ENCODE measurements at places on chromosomes 11 and 22.

DNA sequence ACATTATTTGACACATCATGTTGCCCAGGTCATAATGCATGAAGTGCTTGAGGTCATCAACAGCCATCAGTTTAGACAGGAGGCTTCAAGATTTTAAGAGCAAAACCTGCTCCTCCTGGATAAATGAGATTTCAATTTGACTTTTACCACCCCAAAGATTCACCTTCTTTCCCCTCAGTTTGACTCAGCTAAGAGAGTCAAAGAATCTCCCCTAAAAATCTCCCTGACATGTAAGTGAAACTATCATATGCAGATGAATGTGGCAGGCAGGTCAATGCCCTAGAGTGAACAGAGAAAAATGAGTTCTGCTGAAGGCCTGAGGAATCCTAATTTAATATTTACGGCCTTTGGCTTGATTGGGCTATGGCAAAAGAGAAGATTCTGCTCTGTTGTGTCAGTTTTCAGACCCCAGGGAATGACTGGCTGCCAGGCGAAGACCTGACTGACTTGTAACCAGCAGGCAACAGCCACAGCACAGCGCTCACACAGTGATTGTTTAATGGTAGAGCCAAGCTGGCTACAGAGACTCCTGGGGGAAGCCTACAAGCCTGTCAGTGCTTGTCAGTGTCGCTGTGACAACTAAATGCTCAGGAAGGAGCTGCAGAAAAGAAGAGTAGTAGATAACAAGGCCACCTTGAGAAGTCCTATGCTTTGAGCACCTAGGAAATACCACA, 491.2 kb upstream of the LRRC4C start:
- DNase-seq: no peak

GRCh38 chr22:37740455-37741311, 43.8 kb downstream of the TRIOBP start:
- DNase-seq: no peak

- DNase-seq: no peak
Measured at GRCh38 chr11:73143126-73143838, 1.2 kb upstream of the FCHSD2 start.

DNA sequence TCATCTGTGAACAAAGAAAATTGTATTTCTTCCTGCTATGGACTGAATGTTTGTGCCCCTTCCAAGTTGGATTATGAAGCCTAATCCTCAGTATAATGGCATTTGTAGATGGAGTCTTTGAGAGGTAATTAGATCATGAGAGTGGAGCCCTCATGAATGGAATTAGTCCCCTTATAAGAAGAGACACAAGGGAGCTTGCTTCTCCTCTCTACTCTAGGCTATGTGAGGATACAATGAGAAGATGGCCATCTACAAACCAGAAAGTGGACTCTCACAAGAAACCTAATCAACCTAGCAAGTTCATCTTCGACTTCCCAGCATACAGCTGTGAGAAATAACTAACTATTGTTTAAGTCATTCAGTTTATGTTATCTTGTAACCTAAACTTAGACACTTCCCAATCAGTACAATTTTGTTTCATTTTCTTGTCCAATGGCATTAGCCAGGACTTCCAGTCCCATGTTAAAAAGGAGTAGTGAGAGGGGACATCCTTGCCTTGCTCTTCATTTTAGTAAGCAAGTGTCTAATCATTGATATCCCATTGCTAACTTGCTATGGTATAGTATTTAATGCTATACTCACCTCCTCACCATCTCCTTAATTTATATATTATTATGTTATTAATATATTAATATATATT, 45.7 kb downstream of the PDGFD start:
- no peak for DNase-seq

- DNase-seq: no peak
Measured at GRCh38 chr11:44029977-44030911, 17.5 kb upstream of the ACCSL start.

GRCh38 chr22:47213571-47214230, 451.3 kb downstream of the TBC1D22A start:
- no peak for DNase-seq

DNA sequence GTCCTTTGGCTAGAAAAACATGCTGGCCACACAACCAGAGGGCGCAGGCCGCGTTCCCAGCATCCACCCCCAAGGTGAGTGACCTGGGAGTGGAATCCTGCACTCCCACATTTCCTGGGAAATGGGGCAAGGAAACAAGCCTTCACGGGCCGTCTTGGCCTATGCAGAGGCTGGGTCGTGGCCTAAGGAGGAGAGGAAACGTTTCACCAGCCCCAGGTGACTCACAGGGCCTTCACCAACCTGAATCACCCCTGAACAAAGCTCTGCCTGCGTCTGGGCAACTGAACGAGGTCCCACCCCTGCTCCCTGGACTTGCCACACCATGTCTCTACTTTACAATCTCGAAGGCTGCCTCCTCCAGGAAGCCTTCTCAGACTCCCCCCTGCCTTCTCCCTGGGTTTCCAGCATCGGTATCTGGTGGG, 13.2 kb downstream of the MYH9 start:
- no peak for DNase-seq

DNA sequence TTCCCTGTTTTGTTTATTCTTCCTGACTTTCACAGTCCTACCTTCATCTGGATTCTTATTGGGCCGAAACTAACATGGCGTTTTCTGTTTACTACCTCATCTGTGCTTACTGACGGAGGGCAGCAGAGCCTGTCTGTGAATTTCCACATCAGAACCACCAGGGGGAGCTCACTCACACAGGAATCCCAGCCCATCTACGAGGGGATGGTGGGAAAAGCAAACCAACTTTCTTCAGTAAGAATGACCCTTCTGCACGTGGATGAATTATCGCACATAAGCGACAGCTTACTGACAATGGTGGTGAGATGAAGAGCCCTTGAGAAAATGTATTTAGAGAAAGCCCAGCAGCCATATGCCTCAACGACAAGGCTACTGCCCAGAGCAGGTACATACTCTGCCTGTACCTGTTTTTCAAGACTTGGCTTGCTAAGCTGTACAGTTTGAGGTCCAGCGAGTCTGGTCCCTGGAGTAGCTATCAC, 42.5 kb downstream of the LARGE2 start:
- DNase-seq: peak; percentile 40

DNA sequence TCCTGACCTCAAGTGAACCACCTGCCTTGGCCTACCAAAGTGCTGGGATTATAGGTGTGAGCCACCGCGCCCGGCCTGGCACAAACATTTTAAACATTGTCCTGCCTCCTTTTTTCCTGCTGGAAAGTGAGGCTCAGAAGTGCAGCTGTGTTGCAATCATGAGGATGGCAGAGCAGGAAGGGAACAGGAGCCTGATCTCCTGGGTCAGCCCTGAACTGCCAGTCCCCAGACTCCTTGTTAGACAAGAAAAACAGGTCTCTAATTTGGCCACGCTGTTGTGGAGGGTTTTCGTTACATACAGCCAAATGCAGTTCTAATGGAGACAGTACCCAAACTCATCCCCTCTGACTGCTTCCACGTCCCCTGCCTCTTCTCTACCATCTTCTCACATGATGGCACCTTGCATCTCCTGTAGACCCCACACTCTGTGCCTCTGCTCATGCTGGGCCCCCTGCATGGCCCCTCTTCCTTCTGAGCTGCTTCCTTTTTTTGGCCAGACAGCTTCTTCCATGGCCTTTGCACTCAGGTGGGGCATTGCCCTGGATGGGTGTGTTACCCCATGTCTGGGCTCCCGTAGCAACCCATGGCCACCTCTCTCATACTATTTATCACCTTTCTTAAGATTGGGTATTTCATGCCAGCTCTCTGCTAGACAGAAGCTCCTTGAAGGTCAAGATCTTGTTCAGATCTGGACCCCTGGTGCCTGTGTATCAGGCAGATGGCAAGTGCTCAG, 227.1 kb downstream of the CEP164 start:
- no peak for DNase-seq

- DNase-seq: no peak
Measured at GRCh38 chr11:134486704-134487103, 74.7 kb upstream of the B3GAT1 start.

- DNase-seq: no peak
Measured at GRCh38 chr11:101126551-101127196, 2.9 kb downstream of the PGR start.

DNA sequence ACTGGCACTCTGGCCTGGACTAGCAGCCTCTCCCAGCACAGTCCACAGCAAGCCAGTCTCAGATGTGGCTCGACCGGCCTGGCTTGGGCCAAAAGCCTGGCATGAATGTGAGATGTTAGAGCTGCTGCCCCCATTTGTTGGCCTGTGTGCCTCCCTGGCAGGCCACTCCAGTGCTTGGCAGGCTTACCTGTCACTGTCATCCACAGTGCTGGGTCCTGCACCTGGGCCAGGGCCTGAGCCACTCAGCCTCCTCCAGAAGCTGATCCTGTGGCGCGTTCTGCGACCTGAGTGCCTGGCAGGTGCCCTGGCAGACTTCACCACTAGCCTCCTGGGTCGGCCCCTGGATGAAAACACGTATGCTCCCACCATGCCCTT, 36.1 kb downstream of the RRP8 start:
- no peak for DNase-seq
